ENCODE measurements at places on chromosomes 3 and 15.

DNA sequence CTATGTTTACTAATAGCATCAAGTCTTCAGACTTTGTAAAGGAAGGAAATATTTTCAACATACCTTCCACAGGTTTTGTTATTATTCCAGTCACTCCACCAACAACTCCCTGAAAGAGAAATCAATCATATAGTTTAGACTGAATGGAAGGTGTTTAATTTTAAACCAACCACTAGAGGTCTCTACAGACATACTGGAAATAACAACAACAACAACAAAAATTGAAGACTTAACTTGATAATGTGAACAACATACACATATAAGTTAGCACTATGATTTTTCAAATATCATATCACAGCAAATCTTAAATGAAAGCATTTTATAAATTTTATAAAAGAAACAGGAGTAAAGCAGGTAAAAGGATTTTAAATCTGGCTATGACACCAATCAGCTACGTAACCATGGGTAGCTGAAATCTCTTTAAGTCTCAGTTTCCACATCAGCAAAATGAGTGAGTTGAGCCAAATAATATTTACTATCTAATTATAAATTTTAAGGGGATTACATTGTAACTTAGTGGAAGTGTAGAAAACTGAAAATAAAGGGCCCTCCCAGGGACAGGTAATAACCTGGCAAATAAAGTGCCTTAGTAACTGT lies 188.2 kb downstream of the VPS13C start:
- DNase-seq = peak; percentile 19

- DNase-seq = peak; percentile 21
These were observed 17.2 kb upstream of the ABHD10 start for GRCh38 chr3:111961461-111962164.

DNA sequence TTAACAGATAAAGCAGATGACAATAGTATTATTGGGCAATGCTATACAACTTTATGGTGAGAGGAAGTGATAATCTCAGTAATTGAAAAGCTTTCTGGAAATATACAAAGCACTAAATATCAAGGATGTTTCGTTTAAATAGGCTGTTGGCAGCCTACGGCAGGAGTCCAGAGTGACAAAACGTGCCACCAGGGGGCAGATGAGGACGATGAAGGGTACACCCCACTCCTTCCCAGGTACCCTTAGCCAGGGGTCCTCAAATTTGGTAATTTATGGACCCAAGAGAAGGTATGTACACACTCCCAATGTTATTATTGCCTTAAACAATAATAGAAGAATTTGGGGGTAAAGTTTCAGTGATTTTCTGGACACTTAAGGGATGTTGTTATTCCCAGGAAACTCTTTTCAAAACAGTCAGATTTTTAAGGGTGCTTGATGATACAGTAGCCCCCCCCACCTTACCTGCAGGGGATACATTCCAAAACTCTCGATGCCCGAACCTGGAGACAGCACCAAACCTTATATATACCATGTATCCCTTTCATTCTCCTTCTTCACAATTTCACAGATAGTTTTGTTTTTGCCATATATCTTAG lies 1.4 kb upstream of the MAGEL2 start:
- DNase-seq = no peak

- DNase-seq = no peak
These were observed 34.9 kb upstream of the LINGO1 start for GRCh38 chr15:77667338-77668234.

- DNase-seq = peak; percentile 76
These were observed 31.8 kb upstream of the RYR3 start for GRCh38 chr15:33278816-33279612.

GRCh38 chr3:134922101-134922500 lies 127.0 kb downstream of the EPHB1 start:
- DNase-seq = no peak

DNA sequence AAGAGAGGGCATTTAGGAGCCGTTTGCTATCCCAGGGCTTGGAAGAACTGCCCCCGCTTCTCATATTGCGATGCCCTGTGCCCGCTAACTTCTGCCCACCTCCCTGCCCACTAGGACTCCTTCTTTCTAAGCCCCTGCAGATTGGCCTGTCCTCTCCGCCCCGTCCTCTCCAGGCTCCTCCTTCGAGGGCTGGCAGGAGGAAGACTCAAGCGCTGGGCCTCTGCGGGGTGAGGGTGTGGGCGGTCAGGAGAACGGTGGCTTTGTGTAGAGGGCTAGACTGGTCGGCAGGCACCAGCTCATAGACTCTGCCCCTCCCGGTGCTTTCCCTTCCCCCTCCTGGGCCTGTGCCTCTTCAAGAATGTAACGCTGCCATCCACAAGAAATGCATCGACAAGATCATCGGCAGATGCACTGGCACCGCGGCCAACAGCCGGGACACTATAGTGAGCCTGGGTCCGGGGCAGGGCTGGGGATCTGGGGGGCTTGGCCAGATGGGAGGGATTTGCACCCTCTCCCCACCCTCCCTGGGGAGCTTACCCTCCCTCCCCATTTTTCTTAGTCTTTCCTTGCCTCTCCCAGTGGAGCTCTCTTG lies 21.9 kb downstream of the PRKCD start:
- no peak for DNase-seq

- DNase-seq = no peak
These were observed 513 bp downstream of the SS18L2 start for GRCh38 chr3:42590989-42591756.

GRCh38 chr3:99477650-99478049 lies 160.7 kb upstream of the COL8A1 start:
- DNase-seq = no peak

DNA sequence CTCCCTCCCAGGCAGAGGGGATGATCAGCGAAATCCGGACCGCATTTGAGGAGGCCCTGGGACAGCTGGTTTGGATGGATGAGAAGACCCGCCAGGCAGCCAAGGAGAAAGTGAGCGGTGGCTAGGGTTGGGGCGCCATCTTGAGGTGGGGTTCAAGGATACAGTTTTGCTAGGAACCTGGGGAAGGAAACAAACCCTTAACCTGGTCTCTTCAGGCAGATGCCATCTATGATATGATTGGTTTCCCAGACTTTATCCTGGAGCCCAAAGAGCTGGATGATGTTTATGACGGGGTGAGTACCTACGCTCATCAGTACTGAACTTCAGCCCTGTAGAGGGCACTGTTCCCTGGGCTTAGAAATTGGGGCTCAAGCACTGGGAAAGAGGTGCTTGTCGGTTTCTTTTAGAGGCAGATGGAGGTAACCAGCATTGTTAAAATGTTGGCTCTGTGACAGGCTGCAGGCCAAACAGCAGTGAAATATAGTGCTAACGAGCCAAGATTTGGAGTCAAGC lies 9.6 kb upstream of the PSMD2 start:
- DNase-seq = peak; percentile 10

- DNase-seq = no peak
These were observed 30.1 kb upstream of the SPTSSB start for GRCh38 chr3:161401389-161401788.

DNA sequence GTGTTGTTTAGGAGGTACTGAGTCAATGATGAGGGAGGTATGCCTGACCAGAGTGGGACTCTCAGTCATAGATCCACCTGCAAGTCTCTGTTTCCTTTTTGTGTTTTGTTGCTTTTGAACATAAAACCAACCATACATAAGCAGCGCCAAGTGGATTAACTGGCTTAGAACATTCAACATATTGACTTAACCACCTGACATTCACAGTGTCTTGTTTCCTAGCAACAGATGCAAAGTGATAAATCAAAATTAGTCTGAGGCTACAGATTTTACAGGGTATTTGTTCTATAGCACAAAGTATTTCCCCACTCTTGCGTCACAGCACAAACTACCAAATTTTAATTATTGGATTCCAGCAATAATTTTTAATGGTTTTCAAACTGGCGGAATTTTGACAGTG lies 283.8 kb downstream of the BBX start:
- no peak for DNase-seq

GRCh38 chr15:90624278-90624981 lies 92.7 kb upstream of the BLM start:
- DNase-seq = no peak

GRCh38 chr3:152909180-152909883 lies 74.4 kb downstream of the P2RY1 start:
- peak; percentile 55 for DNase-seq

GRCh38 chr3:153372326-153372725 lies 210.3 kb downstream of the RAP2B start:
- peak; percentile 74 for DNase-seq

DNA sequence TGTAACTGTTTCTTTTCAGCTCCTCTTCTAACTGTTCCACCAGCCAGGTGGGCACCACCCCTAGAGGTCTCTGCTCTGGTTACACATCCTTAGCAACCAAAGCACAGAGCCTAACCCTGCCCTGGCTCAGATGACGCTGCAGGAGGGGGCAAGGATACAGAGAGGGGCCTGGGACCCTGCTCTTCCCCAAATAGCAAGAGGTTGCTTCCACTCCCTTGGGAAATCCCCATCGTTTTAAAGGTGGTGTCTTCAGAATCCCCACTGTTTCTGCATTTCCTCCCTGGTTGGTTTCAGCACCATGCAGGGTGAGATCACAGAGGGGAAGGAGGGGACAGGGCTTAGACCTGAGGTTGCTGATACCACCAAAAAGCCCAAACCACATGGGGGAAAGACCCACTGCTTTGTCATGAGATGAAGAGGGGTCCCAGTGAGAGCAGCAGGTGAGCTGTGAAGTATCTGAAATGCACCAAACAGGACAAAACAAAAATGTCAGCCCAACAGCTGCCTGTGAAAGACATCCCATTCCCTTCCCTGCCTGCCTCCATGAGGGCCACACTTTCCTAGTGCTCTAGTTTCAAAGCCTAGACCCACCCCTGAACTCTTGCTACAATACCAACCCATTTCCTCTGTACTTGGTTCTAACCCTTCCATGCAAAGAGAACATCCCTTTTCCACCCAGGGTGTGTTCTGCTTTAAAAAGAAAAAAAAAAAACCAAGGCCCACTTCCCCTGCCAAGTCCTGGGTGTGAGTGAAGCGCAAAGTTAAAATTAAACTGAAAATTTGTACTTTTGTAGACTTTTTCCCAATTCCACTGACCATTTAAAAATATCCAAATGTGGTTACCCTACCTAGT lies 29.0 kb downstream of the ANP32A start:
- DNase-seq = no peak

GRCh38 chr3:159964166-159964973 lies 24.3 kb upstream of the IL12A start:
- DNase-seq = peak; percentile 47

GRCh38 chr15:78052001-78052401 lies 25.5 kb downstream of the TBC1D2B start:
- DNase-seq = no peak

- DNase-seq = peak; percentile 98
These were observed 110.5 kb downstream of the PGPEP1L start for GRCh38 chr15:98896802-98897732.

DNA sequence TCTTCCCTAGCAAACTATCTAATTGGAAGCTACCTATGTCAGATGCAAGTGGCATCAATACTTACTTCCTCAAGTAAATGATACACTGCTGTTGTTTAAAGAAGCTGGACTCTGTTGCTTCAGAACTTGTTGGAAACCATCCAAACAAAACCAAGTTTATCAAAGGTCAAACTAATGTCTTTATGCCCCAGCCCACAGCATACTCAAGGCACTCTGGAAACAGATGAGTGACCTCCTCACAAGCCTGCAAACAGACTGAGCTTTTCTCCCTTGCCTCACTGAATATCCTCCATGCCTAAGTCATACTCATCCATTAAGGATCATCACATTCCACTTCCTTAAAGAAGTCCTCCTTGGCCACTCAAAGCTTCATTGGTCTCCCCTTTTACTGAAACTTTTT lies 107.4 kb upstream of the ACP3 start:
- DNase-seq = no peak

- no peak for DNase-seq
These were observed 15.9 kb upstream of the SPTSSB start for GRCh38 chr3:161386991-161387770.

DNA sequence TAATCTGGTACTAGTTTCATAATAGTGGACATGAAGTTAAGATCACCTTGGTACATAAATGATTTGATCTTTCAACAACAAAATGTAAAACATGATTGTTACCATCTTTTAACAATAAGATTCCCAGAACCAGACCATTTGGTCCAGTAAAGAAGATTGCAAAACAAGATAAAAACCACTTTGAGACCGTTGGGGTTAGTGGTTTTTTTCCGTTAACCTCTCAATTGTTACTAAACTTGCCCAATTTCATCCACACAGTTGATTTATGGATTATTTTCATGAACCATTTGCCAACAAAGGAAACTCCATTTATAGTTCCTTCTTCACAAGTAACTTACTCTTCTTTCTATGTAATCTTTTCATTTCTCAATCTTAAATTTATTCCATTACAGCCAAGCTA lies 53.8 kb downstream of the ATP8B4 start:
- no peak for DNase-seq

- no peak for DNase-seq
These were observed 27.2 kb downstream of the MRPL46 start for GRCh38 chr15:88440021-88440420.

GRCh38 chr3:55170444-55170843 lies 242.6 kb upstream of the LRTM1 start:
- no peak for DNase-seq

- no peak for DNase-seq
These were observed 9.4 kb upstream of the PCSK6 start for GRCh38 chr15:101498717-101499480.

- no peak for DNase-seq
These were observed 155.0 kb upstream of the BHLHE40 start for GRCh38 chr3:4823986-4824925.

- no peak for DNase-seq
These were observed 41.7 kb upstream of the ANP32A start for GRCh38 chr15:68862415-68862814.

DNA sequence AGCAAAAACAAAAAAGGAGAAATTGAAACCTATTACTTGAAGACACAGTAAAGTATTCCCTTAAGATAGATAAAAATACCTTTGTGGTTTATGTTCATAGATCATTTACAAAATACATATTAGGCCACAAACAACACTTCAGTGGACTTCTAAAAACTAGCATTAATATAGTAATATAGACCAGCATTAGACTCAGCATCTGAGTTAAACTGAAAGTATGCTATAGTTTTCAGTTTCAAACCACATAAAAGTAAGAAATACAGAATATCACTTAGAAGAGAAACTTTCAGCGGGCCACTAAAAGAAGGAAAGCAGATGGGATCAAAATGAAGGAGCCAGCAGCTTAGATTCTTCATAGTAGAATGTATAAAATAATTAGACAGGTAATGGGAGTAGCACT lies 86.6 kb downstream of the MSL2 start:
- DNase-seq = no peak

- no peak for DNase-seq
These were observed 270.1 kb upstream of the TBL1XR1 start for GRCh38 chr3:177467247-177467985.

GRCh38 chr3:134617608-134618477 lies 33.0 kb downstream of the KY start:
- DNase-seq = no peak

DNA sequence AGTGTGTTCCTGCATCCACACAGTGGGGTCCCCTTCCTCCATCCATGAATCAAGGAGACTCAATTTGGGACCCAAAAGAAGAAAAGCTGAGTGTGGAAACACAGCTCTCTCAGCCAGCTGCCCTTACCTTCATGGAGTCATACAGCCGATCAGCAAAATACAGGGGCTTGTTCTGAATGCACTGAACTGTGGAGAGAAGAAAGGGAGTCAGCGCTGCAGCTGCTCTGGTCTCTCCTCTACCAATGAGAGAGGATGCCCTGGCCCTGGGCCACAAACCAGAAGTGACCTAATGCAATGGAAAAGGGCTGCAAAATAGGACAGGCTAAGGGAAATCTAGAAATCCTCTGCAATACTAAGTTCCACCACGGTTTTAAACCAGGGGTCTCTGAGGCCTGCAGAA lies 46.7 kb downstream of the ANXA2 start:
- peak; percentile 26 for DNase-seq
